ENCODE measurements at places on chromosomes 7 and 10. TPM values are rescaled to one million over a fixed set of nuclear protein-coding genes. Genes with fewer than 3 reads are reported as not detected.

DNA sequence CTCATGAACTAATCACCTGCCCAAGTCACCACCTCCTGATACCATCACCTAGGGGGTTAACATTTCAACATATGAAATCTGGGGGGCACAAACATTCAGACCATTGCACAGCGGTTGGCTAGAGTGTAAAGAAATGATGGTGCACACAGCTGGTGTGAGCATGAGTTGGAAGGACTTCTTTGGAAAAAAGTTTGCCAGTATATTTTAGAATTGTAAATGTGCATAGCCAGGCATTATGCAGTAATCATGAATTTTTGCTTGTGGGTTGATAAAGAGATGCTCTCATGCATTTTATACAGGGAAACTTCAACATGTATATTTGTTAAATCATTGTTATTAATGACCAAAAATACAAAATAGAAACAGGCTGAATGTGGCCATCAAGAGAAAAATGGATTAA lies 100.0 kb downstream of the VWC2 start:
- H3K4me1 ChIP-seq: no peaks in the 10 kb centered on the region
- DNase-seq: no peak
- H3K36me3 ChIP-seq: no peaks in the 10 kb centered on the region
- H3K4me3 ChIP-seq: no peak overlapping the region
- no peaks in the 10 kb centered on the region for H3K27me3 ChIP-seq

Gene FLNC
- total RNA-seq: 0.01 TPM

DNA sequence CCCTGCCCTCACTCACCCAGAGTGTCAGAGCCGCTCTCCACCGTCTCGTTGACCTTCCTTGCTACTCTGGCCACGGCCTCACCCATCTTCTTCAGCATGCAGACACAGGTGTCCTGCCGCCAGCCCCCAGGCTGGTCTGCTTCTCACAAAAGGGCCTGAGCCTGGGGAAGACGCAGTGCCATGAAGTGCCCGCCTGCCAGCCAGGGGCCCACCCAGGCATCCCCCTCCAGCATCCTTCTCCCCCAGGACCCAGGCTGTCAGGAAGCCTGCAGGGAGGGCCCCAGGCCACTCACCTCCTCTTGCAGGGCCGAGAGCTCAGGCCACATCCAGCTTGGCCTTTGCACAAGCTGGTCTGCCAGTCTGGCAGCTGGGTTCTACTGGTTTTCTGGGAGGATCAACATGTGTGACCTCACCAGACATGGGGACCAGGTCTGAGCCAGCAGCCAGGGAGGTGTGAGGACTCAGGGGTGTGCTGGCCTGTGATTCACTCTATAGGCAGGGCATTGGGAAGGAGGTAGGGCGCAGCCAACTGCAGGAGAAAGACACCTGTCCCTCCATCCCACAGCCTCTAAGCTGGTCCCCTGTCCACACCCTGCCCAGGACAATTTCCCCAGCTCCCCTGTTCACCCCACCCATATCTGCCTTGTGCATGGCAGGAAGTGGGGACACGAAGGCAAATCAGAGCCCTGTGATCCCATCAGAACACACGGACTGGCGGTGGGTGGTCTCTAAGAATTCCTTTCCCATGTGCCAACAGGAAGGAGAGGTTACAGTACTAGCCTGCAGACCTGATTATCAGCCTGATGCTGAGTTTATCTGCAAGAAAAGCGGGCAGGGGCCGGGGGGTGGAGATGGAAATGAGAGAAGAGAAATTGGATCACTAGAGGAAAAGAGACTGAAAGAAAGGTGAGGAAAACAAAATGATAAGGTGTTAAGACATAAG lies 5.7 kb downstream of the LRRC20 start:
- no peaks in the 10 kb centered on the region for H3K36me3 ChIP-seq
- no peaks in the 10 kb centered on the region for H3K27me3 ChIP-seq
- no peak overlapping the region for H3K27ac ChIP-seq
- H3K4me1 ChIP-seq: peaks cover 47% of the 10 kb centered on the region

Gene BBIP1
- 28.9 TPM for total RNA-seq

GRCh38 chr7:75835688-75836285 lies 22.2 kb upstream of the CCL24 start:
- H3K27me3 ChIP-seq: no peaks in the 10 kb centered on the region
- DNase-seq: no peak
- H3K36me3 ChIP-seq: no peaks in the 10 kb centered on the region
- no peak overlapping the region for H3K4me3 ChIP-seq
- no peaks in the 10 kb centered on the region for H3K4me1 ChIP-seq

Gene BET1
- 23.8 TPM for total RNA-seq

Gene POU6F2
- not detected for total RNA-seq

Gene HOXA7
- total RNA-seq: not detected

DNA sequence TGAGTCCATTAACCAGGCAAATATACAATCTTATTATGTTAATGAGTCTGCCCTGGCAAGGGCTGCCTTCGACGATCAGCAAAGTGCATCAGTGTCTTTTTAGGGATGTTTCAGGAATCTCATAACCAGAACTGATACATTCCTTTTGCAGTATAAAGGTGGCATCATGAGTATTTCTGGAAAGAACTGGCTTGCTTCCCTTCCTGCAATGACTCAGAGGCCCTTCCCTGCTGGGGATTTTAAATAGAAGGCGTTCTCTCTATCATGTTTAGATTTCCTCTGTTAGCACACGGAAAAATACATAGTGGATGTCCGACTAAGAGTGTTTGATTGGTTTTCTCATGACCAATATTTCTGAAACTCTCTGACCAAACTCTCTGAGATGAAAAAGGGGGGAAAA lies 1.8 kb downstream of the NPS start:
- H3K4me1 ChIP-seq: no peaks in the 10 kb centered on the region
- H3K27me3 ChIP-seq: no peaks in the 10 kb centered on the region
- no peak overlapping the region for H3K4me3 ChIP-seq
- DNase-seq: no peak

DNA sequence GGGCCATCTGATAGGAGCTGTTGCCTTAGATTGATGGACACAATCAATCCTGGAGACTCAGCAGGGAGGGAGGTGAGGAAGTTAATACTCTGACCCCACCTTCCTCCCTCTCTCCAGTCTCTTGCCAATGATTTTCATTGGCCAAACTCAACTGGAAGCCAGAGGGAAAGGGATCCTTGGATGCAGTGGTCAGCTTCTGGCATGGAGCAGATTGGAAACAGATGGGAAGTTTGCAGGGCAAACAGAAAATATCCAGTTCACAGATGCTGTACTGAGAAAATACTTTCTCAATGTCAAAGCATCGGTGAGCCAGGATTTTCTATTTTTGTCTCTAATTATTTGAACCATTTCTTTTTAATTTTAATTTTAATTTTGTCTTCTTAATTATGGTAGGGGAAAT lies 170.8 kb downstream of the BBS9 start:
- H3K4me3 ChIP-seq: no peak overlapping the region
- no peaks in the 10 kb centered on the region for H3K27me3 ChIP-seq
- no peaks in the 10 kb centered on the region for H3K4me1 ChIP-seq

- no peak for DNase-seq
- H3K4me1 ChIP-seq: peaks cover 69% of the 10 kb centered on the region
- no peaks in the 10 kb centered on the region for H3K36me3 ChIP-seq
- no peak overlapping the region for H3K27ac ChIP-seq
- no peaks in the 10 kb centered on the region for H3K27me3 ChIP-seq
These were observed 848.1 kb downstream of the PCDH15 start for GRCh38 chr10:53952698-53953630.

DNA sequence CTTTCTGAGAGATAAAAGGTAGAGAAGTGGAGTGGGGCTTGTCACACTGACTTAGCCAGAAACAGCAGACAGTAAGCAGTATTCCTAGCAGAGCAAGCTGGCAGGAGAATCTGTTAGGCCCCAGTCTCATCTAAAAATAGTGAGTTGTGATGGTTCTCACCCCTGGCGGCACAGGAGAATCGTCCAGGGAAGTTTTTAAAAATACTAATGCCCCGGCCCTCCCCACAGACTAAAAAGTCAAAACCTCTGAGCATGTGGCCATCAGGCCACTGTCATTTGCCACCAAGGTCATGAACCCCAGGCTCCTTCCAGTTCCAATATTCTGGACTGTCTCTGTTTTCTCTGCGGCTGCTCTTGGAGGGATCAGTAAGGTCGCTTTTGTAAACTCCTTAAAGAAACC lies 34.0 kb downstream of the LYZL1 start:
- no peak overlapping the region for H3K4me3 ChIP-seq
- H3K4me1 ChIP-seq: peaks cover 94% of the 10 kb centered on the region
- H3K27me3 ChIP-seq: no peaks in the 10 kb centered on the region
- no peak for DNase-seq
- peak overlapping the region; percentile 56 for H3K27ac ChIP-seq
- no peaks in the 10 kb centered on the region for H3K36me3 ChIP-seq

GRCh38 chr10:26952094-26952493 lies 91.3 kb upstream of the ABI1 start:
- no peak overlapping the region for H3K4me3 ChIP-seq
- DNase-seq: no peak
- H3K27me3 ChIP-seq: no peaks in the 10 kb centered on the region
- H3K27ac ChIP-seq: no peak overlapping the region

Gene SLC13A1
- not detected for total RNA-seq

DNA sequence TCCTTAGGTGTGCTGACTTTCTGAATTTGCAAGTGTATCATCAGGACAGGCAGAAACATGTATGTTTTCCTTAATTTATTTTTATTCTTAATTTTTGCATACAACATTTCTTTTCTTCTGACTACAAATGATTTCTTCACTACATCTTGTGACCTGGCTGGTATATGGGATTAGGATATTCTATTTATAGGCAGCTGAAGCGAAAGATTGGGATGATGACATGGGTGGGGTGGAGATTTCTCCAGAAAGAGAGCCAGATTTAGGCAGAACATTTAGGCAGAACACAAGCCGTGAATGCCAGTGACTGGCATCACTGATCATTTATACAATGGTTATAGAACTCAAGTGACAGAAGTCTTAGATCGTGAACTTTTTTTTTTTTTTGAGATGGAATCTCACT lies 256.7 kb downstream of the KLF6 start:
- H3K4me3 ChIP-seq: no peak overlapping the region
- H3K27ac ChIP-seq: no peak overlapping the region
- H3K27me3 ChIP-seq: no peaks in the 10 kb centered on the region
- no peaks in the 10 kb centered on the region for H3K36me3 ChIP-seq
- H3K4me1 ChIP-seq: no peaks in the 10 kb centered on the region

- no peaks in the 10 kb centered on the region for H3K36me3 ChIP-seq
- H3K4me1 ChIP-seq: no peaks in the 10 kb centered on the region
- H3K4me3 ChIP-seq: no peak overlapping the region
- DNase-seq: no peak
- H3K27me3 ChIP-seq: peaks cover 2% of the 10 kb centered on the region
- H3K27ac ChIP-seq: no peak overlapping the region
These were observed 154.9 kb downstream of the GLI3 start for GRCh38 chr7:42082144-42082543.

DNA sequence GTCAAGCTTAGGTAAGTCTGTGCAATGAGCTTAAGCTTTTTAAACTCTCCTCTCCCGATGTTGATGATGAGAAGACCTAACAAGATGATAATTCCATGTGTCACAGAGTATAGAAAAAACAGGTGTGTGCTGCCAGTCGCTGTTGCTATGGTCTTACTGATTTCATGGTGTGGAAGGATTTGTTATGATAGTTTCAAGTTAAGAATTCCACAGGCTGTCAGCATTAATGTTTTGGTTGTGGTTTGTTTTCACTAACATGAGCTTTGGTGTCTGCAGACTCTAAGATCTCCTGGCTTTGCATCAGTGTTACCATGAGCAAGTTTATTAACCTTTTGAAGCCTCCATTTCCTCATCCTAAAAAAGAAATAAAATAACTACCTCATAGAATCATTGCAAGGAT lies 123.7 kb downstream of the NSUN6 start:
- H3K27me3 ChIP-seq: no peaks in the 10 kb centered on the region
- H3K4me3 ChIP-seq: no peak overlapping the region
- no peaks in the 10 kb centered on the region for H3K36me3 ChIP-seq
- no peak overlapping the region for H3K27ac ChIP-seq
- DNase-seq: no peak

- H3K36me3 ChIP-seq: no peaks in the 10 kb centered on the region
- no peak overlapping the region for H3K27ac ChIP-seq
- DNase-seq: no peak
- H3K4me3 ChIP-seq: no peak overlapping the region
These were observed 741.3 kb downstream of the PHTF2 start for GRCh38 chr7:78539825-78540224.

Gene TAS2R3
- total RNA-seq: 0.55 TPM

Gene ALOX5
- total RNA-seq: not detected

GRCh38 chr10:13827076-13827797 lies 240.5 kb downstream of the PRPF18 start:
- no peak overlapping the region for H3K4me3 ChIP-seq
- H3K27ac ChIP-seq: no peak overlapping the region
- H3K27me3 ChIP-seq: peaks cover 26% of the 10 kb centered on the region
- no peaks in the 10 kb centered on the region for H3K36me3 ChIP-seq

DNA sequence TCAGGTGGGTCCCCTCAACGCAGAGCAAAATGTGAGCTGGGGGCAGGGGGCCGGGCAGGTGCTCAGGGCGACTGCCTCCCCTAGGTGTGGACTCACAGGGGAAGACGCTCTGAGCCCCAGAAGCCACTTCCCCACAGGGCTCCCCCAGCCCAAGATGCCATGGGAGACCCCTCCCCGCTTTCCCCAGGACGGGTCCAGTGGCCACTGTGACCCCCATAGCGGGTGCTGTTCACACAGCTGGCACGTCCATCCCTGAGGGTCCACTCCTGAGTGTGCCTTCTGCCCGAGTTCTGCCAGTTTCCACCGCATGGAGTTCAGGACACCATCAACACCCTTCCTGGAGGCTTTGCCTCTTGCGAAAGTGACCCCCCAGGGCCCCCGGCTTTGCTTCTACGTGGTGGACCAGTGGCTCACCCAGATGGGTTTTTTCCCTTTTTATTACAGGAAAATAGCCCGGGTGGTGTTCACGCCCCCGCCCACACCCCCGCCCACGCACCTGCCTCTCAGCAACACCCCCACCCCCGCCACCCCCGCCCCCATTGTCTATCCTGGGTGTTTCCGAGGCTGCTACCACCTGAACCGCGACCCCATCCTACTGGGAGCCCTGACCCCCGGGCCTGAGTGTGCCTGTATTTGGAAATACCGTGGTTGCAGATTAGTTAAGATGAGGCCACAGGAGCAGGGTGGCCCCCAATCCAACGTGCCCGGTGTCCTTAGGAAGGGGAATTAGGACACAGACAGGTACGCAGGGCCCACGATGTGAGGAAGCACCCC lies 32.0 kb downstream of the ADAP1 start:
- no peaks in the 10 kb centered on the region for H3K36me3 ChIP-seq
- no peak overlapping the region for H3K4me3 ChIP-seq
- DNase-seq: no peak
- peaks cover 39% of the 10 kb centered on the region for H3K4me1 ChIP-seq
- H3K27me3 ChIP-seq: no peaks in the 10 kb centered on the region

DNA sequence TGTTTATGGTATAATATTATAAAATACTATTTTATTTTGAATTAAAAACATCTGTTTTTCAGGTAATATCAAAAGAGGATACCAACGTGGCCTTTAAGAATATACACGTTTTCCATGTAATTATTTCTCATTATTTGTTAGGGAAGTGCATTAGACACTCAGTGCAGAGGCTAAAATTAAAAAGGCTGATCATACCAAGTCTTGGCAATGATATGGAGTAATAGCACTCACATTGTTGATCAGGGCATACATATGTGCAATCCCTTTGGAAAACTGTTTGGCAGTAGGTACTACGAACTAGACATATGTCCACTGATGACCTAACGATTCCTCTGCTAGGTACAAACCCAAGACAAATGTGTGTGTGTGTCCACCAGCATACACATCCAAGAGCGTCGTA lies 20.7 kb upstream of the VIPR2 start:
- H3K4me3 ChIP-seq: no peak overlapping the region
- H3K27ac ChIP-seq: no peak overlapping the region
- H3K4me1 ChIP-seq: no peaks in the 10 kb centered on the region
- DNase-seq: no peak
- no peaks in the 10 kb centered on the region for H3K36me3 ChIP-seq
